ENCODE measurements at places on chromosomes 12 and 14.

DNA sequence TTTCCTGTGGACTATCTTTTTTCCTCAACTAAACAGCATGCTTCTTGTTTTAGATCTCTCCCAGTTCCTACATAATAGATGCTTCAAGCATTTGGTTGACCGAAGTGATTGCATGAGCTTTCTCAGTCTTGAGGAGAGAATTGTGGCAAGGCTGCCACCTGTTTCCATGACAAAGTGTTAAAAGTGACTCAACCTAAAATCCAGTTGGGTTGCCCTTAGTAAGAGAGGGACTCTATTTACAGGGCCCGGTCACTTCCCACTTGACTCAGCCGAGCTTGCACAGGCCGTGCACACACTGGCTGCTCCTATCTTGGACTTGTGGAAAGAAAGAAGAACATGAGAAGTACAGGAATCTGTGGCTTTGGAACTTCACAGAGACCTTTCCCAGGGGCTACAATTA is 2.1 kb upstream of the B4GALNT3 start:
- no peak for DNase-seq

DNA sequence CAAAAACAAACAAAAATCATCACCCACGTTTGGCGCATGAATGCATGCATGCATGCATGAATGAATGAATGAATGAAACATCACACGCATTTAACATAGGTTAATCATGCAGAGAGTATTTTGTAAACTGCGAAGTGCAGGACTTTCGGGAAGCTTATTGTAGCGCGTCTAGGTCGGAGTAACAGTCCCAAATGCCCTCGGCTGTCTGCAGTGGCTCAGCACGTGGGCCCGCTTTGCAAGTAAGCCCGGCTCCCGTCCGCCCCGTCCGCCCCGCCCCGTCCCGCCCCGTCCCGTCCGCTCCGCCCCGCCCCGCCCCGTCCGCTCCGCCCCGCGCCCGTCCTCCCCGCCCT is 263 bp upstream of the IFT81 start:
- DNase-seq, result no peak

- no peak for DNase-seq
These were observed 30.4 kb downstream of the FAM222A start for GRCh38 chr12:109744026-109744425.

DNA sequence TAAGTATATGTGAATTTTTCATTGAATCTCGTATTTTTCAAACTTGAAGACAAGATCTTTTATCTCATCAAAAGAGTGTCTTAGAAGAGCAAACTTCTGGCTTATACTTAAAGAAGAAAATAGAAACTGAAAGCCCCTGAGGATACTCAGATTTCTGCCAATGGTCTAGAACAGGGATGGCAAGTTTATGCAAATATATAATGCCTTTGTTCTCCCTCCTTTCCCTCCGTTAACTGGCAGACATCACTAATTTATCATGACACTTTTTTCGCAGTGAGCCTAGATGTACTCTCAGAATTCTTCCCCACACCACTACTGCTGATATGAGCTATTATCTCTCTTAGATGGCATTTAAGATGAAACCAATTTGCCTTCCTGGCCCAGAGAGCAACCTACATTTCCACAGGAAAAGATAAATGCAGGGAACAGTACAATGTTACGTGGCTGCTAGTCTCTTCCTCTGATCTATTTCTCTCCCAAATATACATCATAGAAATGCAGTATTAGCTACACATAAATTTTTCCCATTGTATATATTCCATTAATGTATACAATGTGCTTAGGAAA is 40.0 kb upstream of the DAAM1 start:
- DNase-seq, result no peak

DNA sequence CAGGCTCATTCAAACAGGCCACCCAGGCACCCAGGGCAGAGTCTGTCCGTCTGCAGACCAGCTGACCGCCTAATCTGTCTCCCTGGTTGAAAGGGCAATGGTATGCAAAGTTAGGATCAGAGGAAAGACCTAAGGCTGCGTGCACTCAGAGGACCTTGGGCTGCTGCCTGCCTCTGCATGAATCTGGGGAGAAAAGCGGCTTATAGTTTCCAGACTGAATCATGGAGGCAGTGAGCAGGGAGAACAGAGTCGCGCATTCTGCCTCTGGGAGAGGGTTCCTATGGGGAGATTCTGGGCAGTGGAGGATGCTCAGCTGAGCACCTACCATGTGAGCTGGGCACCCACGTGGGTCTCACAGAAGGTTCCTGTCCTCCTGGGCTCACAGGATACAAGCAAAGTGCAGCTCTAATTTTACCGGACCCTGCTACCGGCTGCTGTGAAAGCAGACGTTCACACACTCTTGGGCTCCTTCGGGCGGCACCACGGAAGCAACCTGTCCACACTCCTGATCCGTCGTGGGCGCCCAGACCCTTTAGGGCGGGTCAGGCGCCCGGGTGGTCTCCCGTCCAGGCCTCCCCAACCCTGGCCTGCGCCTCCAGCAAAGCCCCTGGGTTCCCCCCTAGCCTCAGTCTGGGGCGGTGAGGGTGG is 772 bp downstream of the SCARB1 start:
- peak; percentile 29 for DNase-seq

DNA sequence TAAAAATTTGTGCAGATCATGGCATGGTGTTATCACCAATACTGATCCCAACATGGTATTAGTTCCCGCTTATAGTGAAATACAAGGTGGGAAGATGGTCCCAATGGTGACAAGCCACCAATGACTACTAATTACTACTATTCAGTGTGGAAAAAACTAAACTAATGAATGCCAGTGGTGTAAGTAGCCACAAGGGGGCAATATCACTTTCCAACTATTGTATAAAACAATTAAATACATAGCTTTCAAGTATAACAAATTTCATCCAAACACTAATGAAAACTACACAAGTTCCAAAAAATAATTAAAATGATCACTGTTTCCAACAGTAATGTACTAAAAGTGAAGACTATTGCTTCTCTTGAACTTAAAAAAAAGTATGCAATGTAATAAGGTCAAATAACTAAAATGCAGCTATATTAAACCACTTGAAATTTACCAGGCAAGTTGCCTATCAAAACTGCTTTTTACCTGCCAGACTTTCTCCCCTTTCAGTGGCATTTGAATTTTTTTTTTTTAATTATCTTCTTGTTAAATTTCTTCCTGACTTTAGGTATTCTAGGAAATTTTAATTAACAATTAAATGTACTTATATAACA is 58.0 kb downstream of the PAPLN start:
- DNase-seq, result peak; percentile 21

DNA sequence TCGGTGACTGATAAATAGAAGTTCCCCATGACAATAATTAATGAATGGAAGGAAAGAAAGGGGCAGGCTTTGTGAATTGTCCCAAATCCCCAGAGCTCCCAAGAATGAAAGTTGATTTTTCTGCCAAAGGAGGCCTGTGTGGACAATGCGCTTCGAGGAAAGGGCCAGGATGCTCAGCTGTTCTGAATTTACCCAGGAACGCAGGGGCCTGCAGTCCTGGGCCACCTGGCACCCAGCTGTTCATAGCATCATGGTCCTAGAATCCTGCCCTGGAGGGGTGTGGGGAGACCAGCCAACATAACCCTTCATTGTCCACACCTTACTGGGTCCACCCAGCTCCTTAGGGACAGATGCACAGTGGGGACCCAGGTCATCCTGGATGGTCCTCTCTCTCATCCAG is 587.5 kb downstream of the BCL11B start:
- DNase-seq, result no peak

GRCh38 chr12:127245437-127245836 is 1021.5 kb upstream of the TMEM132C start:
- DNase-seq, result no peak

- no peak for DNase-seq
These were observed 154.9 kb downstream of the PELI2 start for GRCh38 chr14:56273155-56273554.

Measured in CD4-positive, alpha-beta T cell treated with Interleukin-6 for 4 hours (primary cell).